ENCODE measurements at places on chromosomes 4 and X.
A peak's percentile ranks its signal among the peaks of the same experiment; 100 is the strongest.

GRCh38 chr4:173503330-173504180, 26.5 kb downstream of the HAND2 start:
- no peak for DNase-seq

DNA sequence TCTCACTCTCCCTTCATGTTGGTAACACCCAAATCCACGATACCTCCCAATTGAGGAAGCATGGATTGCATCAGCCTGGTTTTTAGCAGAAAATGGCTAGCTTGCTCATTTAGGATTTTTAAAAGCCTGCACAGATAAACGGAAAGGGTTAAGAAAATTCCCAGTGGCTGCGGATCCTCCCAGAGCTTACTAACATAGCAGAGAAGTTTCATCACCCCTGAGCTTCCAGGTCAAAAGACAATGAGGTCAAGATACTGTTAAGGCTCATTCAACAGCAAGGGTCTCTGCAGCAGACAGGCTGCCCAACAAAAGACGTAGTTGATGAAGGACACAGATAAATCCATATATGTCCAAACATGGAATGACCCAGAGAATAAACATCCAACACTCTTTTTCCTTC, 220.2 kb downstream of the ASMT start:
- no peak for DNase-seq

DNA sequence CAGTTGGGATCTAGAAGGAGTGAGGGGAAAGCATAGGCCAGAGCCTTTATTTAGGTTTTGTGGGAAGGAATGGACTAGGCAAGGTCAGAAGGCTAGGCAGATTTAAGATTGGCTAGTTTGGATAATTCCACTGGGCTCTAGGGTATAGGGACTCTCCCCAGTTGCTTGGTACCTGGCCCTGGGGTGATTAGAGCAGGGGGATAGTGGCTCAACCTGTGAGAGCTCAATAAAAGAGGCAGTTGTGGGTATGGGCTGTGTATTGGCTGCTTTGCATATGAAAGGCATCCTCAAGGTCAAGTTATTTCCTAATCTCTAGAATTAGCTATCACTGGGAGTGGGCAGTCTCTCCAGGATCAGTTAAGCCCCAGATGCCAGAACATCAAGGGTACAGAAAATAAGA, 61.3 kb downstream of the ZNF81 start:
- DNase-seq = no peak

DNA sequence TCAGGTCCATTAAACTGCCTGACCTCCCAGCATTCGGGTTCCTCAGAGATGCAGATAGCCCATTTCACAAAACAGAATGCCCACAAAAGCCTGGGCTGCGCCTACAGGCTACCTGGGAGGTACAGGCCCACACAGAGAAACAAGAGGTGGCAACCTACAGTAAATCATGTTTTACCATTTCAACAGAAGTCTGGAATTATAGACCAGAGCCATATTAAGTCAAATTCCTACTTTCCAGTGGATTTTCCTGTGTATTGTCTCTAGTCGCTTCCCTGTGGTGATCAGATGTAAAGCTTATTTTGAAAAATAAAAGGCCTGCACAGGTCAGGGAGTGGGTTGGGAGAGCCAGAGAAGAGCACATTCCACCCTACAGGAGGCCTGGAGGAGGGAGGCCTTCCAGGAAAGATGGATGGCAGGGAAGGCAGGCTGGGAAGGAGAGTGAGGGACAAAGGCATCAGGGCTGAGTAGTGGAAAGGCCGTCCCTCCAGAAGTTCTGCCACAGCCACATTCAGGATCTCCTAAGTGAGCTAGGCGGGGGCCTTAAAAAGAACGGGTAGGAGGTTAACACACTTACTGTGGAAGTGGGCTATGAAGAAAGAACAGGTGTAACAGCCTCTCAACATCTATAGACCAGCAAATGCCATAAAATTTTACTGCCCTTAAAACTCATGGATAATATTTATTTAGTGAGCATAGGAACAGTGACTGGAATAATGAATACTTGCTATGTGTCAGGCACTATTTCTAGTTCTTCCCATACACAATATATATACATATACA, 19.0 kb upstream of the USO1 start:
- no peak for DNase-seq

DNA sequence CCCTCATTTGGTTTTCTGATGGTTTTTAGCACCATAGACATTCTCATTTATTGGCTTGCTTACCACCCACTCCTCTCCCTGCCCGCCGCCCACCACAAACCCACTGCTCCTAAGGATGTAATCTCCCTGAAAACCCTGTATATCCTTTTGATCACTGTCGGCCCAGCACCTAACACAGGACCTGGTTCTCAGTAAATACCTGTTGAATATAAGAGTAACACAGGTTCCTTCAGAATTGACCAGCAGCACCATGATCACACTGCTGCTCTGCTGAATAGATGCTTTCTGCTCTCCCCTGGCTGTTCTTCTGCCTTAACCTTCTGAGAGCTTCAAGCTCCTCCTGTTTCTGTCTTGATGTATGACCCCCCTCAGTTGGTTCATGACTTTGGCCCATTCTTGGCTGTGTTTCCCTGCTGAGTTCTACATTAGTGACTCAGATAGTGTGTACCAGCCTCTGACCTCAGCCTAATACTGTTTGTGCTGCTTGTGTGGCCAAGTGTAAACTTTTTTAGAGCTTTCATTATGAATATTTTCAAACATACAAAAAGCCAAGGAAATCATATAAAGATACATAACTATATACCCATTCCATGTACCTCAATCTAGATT, 265.3 kb downstream of the FRMPD4 start:
- DNase-seq = no peak

DNA sequence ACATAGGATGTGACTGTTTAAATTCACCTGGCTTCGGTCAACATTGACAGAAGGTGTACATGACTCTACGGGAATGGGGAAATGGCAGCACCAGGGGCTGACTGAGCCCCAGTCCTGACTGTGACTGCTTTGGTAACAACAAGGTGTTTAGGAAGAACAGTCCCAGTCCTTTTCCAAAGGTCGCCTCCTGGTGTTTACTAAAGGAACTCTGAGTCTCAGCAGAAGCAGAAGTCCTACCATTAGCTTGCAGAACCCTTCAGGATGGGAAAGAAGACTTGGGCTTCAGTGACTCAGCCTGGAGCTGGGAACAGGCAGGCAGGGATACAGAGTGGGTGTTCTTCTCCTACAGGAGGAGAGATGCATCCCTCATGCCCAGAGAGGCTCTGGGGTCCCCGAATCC, 103.3 kb downstream of the MGST2 start:
- DNase-seq = no peak

- DNase-seq = no peak
Measured at GRCh38 chr4:163592212-163592611, 97.7 kb downstream of the TMA16 start.

DNA sequence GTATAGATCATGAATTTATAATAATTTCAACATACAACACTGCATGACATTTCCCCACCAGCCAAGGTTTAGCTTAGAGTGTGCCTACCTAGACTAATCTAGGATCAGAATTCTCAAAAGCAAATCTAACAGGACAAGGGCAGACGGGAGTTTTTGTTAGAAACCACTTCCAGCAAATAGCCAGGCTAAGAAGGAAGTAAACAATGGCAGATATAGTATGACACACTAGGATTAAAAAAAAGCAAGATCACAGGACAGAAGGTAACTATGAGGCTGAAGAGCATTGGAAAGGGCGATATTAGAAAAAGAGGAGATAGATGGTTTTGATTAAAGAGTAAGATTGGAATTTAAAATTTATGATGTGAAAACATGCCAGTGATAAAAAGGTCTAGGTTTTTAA, 124.8 kb downstream of the LRBA start:
- no peak for DNase-seq

DNA sequence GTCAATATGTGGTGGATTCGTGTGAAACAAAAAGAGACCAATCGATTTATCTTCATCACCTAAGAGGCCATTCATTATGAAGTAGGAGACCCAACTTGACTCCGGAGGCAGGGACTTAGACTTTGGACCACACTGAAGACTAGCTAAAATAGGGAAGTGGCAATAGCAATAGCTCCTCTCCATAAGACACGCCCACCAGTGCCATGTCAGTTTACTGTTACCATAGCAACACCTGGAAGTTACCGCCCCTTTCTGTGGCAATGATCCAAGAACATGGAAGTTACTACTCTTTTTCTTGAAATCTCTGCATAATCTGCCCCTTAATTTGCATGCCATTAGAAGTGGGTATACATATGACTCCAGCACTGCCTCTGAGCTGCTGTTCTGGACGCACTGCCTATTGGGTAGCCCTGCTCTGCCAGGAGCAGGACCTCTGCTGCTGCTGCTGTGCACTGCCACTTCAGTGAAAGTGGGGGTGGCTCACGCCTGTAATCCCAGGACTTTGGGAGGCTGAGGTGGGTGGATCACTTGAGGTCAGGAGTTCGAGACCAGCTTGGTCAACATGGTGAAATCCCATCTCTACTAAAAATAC, 163.2 kb downstream of the PRKX start:
- DNase-seq = no peak

DNA sequence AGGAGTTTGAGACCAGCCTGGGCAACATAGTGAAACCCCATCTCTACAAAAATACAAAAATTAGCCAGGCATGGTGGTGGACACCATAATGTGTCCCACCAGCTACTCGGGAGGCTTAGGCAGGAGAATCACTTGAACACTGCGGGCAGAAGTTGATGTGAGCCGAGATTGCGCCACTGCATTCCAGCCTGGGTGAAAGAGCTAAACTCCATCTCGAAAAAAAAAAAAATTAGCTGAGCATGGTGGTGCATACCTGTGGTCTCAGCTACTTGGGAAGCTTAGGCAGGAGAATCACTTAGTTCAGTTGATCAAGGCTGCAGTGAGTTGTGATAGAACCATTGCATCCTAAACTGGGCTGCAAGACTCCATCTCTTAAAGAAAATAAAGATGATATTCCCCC, 91.2 kb downstream of the PLS3 start:
- DNase-seq = no peak

- no peak for DNase-seq
Measured at GRCh38 chr4:84939113-84939512, 27.4 kb downstream of the WDFY3 start.

DNA sequence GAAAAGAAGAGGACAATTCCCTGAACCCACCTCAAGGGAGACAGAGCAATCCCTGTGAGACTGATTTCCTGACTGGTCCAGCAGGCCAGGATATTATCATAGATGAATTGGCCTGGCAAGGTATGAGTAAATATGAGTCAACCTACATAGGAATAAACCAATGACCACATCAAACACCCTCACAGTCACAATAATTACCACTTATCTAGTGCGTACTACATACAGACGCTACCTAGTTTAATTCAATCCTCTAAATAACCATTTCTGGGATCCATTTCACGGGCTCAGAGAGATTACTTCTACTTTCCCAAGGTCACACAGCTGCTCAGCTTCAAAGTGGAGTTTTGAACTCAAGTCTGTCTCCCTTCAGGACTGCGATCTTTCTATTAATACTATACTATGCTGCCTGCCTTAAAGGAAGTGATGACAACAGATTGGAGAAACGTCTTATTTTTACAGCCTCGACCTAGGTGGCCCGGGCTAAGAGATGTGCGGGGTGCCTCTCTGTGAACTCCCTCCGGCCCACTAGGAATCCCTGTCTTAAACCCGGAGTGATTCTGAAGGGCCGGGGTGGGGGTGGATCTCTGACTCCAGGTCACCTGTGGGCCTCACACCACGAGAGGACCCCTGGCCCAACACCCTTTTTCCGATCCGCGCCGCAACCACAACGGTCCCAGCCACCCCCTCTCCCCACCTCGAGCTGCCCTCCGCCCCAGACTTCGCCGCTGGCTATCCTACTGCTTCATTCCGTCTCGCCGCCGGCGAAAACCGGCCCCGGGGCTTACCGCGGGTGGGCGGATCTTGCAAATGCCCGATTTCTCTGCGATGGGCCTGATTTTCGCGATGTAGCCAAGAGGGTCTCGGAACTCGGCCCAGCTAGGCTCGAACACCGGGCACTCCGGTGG, 800 bp downstream of the KDM5C start:
- peak; percentile 9 for DNase-seq

DNA sequence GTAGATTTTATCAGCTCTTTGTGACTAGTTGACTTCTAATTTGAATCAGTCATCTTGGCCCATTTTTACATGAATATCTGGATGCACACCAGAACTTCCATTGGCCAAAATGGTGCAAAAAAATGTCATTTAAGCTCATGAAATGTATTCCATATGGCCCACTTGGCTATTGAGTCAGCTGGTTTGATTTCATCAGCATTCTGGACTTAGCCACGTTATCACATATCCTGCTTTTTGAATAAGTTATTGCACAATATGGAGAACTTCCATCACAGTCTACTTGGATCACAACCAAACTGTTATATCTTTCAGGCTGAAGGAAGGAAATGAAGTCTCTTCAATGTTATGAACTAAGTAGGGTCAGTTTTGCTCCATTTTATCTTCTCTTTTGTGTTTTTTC, 640.6 kb downstream of the PCDH7 start:
- no peak for DNase-seq

DNA sequence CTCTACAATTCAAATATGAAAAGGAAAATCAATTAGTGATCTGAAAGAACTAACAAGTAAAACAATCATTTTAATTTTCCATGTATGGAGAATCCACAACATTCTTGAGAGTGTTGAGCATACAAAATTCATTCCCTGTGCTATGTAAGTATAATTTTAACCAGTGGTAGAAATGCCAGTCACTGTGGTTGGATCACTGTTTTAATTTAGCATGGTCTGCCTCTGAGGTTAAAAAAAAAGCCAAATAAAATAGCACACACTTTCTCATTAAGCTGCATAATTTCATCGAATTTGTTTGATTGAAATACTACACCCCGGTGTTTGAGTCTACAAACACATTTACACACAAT, 185.5 kb upstream of the STS start:
- DNase-seq = no peak

DNA sequence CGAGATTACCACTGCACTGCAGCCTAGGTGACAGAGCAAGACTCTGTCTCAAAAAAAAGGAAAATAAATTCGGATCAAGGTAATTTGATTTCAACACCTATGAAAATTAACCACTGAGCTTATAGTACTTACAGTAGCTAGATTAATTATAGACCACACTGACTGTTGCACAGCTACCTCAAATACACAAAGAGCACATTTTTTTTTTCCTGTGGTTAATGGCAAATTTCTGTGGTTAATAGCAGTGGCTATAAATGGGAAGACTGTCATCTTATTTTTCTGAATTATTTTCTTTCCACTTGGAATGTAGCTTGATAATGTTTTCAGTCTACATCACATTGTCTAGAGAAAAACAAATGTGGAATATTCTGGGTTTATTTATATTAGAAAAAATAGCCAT, 1661.6 kb upstream of the PCDH7 start:
- DNase-seq = no peak

GRCh38 chr4:79181190-79181589, 144.7 kb downstream of the NAA11 start:
- no peak for DNase-seq

- no peak for DNase-seq
Measured at GRCh38 chr4:108008721-108009120, 19.0 kb downstream of the HADH start.
